ENCODE measurements at places on chromosomes 7 and 10.

- no peak for DNase-seq
These were observed 110.6 kb downstream of the ABLIM1 start for GRCh38 chr10:114547514-114547913.

DNA sequence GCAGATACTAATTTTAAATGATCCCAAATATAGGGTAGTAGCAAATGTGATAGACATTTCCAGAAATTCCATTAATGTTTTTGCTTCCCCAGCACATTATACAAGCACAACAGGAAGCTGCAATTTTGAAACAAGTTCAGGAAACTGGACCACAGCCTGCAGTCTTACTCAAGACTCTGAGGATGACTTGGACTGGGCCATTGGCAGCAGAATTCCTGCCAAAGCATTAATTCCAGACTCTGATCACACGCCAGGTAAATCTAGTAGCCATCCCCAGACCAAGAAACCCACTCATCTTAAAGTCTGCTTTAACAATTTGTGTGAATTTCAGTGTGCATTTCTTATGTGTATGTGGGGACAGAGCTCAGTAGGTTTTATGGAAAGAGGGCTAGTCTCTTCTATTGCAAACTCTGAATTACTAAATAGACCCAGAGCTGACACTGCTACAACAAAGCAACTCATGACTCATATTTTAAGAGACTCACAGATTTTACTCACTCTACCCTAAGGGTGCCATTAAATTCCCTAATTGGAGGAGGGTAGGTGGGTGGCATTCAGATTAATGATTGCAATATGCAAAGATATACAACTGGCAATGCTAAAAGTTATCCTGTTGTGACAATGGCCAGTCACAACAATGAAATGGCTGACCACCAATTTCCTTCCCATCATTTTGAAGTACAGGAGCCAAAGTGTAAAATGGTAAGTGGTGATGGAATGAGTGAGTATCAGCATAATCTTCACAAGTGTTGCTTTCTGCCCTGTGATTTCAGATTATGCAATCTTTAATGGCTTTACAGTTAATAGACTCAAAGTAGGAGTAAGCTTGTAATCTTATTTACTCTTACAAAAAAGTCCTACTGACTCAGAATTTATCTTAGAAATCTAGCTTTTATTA lies 317.6 kb upstream of the PLXDC2 start:
- DNase-seq: no peak

DNA sequence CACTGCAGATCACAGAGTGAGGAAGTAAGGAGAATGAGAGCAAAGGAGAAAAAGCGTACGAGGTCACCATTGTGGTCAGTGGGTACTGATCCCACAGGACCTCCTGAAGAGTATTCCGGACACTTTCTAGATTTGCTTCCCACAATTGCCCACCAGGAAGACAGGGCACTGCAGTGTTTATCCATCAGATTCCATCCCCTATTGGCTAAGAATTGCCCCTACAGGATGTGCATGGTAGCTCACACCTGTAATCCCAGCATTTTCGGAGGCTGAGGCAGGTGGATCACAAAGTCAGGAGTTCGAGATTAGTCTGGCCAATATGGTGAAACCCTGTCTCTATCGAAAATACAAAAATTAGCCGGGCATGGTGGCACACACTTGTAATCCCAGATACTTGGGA lies 5.3 kb upstream of the FHIP2A start:
- DNase-seq: no peak

DNA sequence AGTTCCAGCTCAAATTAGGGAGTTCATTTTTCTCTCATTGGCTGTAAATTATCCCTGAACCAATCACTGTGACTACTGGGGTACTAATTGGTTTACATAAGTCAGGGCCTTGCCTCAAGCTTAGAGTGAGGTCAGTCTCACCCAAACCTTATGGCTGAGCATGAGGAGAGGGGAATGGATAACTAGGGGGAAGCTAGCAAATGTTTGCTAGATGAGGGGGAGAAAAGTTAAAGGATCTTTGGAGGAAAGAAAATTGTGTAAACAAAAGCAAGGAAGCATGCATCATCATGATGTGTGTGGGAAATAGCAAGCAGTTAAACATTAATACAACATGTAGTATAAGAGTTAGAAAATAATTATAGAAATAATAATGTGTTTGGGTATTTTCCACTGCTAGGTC lies 121.9 kb downstream of the BBS9 start:
- DNase-seq: no peak

DNA sequence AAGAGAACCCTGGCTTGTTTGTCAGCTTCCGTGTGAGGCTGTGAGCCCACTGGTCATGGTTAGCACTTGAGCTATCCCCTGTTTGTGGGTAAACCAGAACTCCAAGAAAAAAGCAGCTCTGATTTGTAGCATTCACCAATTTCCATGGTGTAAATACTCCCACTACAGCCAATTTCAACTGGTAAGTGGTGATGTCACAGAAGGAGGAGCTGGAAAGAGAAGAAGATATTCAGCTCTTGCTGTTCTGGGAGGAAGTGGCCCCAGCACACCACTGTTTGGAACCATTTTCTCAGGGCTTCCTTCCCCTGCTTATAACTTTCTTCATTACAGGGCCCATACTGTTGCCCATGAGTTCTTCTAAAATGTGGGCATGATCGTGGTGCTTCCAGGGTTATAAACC lies 500.1 kb upstream of the ZMIZ1 start:
- no peak for DNase-seq

GRCh38 chr7:115679976-115680375 lies 350.6 kb downstream of the TFEC start:
- DNase-seq: no peak

GRCh38 chr10:20785174-20785573 lies 111.9 kb downstream of the NEBL start:
- DNase-seq: no peak

DNA sequence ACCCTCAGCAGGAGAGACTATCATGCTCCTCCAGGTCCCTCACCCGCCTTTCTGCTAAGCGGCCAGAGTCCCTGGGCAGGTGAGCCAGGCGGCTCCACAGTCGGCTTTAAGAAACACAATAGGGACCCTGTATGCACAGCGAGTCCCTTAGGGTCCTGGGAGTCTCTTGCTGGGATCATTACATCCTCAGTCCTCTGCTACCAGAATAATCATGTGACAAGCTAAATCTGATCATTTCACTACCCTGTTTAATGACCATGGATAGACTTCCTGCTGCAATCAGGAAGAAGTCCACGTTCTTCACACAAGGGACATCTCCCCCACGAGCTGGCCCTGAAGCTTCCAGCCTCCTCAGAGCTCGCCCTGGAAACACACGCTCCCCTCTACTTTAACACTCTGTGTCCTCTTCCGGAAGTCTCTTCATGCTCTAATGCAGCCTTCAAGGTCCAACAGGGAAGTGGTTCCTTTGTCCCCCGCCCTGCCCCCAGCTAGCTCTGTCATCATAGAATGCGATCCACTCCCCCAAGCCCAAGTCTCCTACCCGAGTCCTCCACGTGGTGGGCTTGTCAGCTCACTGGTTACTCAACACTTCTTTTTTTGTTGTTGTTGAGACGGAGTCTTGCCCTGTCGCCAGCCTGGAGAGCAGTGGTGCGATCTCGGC lies 101.5 kb downstream of the RNF216 start:
- DNase-seq: no peak
